ENCODE measurements at places on chromosomes 3 and 15.

GRCh38 chr3:99418709-99419108 is 219.7 kb upstream of the COL8A1 start:
- no peak for DNase-seq

- DNase-seq, result no peak
Observed at GRCh38 chr15:73196113-73196512, 143.8 kb downstream of the NEO1 start.

GRCh38 chr3:128054367-128054766 is 2.1 kb downstream of the SEC61A1 start:
- DNase-seq, result no peak

- peak; percentile 79 for DNase-seq
Observed at GRCh38 chr3:105938101-105938500, 69.3 kb upstream of the CBLB start.

DNA sequence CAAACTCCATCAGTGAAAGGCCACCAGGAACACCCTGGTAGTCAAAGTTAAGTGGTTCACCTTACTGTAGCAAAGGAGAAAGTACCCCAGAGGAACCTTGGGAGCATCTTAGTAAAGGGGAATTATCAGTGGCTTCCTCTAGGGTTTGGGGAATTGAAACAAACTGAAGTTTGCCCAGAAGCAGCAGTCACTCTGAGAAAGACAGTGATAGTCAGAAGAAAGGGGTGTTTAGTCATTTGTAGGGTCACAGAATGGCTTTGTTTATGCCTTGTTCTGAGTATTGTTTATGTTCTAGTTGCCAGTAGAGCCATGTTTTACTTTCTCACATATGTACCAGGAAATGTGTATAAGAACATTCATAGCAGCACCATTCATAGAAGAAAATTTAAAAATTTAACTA is 93.8 kb downstream of the FHIT start:
- no peak for DNase-seq

- no peak for DNase-seq
Observed at GRCh38 chr3:157129803-157130466, 30.0 kb downstream of the CCNL1 start.

DNA sequence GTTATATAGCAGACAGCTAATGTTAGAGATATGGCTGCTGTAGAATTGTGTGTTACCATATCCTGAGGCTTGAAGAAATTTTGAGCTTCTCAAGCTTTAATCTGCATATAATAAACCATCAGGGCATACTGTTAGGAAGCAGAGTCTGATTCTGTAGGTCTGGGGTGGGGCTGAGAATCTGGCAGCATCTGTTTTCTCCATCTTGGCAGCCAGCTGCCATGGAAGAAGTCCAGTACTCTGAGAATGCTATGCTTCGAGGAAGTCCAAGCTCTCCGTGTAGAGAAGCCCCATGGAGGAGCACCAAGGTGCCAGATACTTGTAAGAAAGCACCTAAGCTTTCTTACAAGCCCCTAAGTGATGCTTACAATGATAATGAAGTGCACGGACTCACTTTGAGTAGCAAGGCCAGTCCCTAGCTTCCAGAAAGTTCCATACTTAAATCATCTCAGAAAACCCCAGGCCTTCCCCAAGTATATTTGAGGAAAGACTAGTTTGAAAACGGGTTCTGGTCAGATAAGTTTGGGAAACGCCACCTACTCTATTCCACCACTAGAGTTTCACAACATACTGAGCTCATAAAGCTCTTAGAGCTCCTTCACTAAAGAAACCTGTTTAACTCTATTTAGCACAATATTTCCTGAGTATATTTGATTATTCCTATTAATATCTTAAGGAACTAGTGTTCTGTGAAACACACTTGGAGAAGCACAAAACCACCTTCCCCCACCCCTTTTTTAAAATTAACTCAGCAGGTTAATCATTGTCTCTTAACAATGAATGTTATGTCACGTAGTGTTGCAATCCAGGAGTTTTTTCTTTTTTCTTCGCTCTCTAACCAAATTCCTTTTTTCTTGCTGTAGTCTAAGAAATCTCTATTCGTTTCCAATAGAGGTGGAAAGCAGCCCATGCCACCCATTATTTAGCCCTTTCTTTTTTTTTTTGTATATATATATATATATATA is 59.9 kb upstream of the RASGRP1 start:
- no peak for DNase-seq

GRCh38 chr3:106811376-106811775 is 565.9 kb upstream of the CCDC54 start:
- no peak for DNase-seq

DNA sequence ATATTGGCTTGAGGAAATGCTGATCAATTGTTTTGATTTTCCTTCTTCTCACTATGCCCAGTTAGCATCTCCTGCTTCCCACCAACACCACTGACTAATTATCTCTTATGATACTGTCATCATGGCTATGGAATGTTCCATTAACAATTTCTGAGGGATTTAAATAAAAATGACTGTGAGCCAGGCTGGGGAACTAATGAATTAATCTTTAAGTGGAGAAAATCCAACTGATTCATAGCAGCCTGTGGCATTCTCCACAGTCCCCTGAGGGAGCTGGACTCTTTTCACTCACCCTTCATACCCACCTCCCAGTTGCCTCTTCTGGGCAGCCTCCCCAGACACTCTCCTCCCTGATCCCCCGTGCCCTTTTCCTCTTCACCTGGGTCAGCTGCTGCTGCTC is 353.6 kb downstream of the CLSTN2 start:
- DNase-seq, result no peak

GRCh38 chr3:38163117-38163840 is 2.1 kb upstream of the OXSR1 start:
- no peak for DNase-seq

- no peak for DNase-seq
Observed at GRCh38 chr3:49412632-49413337, 562 bp downstream of the TCTA start.

DNA sequence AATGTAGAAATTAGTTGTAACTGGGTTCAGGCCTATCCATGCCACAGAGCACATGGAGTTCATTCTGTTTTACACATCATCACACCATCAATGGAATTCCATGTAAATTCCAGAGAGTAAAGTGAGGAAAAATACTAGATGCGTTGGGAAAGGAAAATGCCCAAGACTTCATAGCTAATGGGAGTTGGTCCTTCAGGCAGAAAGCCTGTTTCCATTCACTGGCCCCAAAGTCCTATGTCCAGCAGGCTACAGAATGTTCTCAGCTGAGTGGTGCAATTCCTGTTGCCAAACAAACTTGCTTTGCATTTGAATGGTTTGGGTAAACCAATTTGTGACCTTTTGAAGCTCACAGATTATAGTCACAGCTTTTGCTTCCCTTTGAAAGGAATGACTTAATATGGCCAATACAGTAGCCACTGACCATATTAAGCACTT is 164.6 kb upstream of the PFN2 start:
- DNase-seq, result no peak

DNA sequence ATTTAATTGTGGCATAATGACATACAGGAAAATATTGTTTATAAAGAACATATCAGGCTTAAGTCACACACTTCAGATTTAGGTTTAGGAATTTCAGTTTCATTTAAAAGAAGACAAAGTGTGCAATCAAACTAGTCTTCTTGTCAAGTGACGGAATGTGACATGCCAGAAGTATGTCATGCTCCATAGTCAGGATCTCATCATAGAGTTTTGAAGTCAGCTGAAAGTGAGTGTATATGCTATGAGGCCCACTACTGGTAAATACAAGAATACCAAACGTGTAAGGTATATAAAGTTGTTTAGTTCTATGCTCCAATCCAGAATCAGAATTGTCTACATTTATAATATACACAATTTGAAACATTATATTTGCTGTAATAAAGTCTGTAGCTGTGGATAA is 988.4 kb downstream of the TBL1XR1 start:
- DNase-seq, result no peak

DNA sequence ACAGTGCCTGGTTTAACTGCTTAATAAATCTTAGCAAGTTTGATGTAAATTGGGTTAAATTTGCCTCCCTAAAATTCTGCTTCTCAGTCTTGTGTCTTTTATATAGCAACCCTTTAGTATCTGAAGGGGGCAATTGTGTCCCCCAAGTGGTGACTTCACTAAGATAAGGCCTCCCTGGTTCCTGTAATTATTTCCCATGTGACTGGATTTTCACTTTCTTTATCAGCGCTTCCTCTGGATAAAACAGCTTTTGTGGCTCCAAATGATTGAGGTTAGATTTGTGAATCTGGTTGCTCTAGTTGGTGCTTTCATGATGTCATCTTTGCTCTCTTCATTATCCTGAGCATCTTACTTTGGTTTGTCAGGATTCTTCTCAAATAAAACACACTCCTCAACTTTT is 334.3 kb upstream of the CTDSPL start:
- DNase-seq, result no peak

DNA sequence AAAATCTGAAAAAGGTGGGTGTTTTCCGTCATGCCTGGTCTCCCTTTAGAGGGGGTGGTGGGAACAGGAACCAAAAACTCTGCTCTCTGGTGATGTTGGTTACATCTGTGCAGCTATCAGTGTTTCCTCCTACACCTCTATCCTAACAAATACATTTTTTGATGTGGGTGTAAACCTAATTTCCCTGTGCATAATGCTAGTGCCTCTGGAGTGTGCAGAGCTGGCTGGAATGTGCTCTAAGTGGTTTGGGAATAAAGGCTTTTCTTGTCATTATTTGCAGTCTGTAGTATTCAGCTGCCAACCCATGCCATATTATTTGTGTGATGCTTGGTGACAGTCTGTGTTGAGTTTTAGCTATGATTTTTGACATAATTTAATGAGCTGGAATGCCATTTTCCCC is 547.6 kb downstream of the NLGN1 start:
- DNase-seq, result no peak

GRCh38 chr3:48661501-48662144 is 1.1 kb downstream of the CELSR3 start:
- DNase-seq, result peak; percentile 74

Measured in left hindlimb (tissue), 1 donor.